Left colon (tissue), 2 donors: ENCODE measurements at places on chromosomes 6 and 20.

DNA sequence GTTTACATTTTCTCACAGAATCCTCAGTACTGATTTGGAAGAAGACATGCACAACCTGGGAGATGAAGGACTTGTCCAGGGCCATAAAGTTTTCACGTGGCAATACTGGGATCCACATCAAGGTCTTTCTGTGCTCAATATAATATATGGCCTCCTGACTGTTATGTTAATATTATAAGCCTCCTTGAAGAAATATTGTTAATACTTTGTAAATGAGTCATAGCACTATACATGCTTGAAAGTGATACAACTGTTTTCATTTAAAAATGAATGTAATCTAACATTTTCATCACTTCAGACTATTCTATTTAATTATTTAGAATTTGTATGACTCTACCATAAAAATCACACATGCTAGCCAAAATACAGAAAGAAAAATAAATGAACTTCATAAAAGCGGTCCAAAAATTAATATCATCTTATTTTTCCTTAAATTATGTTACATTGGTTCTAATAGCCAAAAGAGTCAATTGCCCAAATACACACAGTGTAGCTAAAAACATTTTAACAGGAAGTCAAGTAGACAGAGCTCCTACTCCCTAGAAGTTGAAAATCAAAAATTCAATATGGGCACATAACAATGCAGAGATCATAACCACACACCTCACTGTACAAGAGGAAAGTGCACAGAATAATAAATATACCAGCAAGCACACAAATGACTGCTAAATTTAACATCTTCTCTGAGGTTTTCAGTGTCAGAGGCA lies 188.0 kb upstream of the HDDC2 start:
- no peak for DNase-seq

- DNase-seq: no peak
Observed at GRCh38 chr20:32333181-32333987, 24.7 kb upstream of the ASXL1 start.

GRCh38 chr20:37823296-37823980 lies 79.5 kb upstream of the VSTM2L start:
- no peak for DNase-seq

DNA sequence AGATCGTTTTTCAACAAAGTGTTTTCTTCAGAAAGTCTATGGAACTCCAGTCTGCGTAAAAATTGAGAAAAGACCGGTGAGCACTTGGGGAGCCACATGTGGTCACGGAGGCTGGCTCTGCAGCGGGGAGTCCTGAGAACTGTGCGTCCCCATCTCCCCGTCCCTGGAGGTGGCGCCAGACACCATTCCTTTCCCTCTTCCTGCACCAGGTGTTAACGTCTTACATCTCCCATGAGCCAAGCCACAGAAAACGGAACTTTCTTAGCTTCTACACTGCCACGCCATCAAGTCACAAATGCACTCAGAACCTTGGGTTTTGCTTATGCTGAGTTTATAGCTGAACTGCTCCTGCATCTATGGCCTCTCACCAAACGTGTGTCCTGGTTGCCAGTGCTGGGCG lies 62.6 kb downstream of the GINS1 start:
- no peak for DNase-seq

DNA sequence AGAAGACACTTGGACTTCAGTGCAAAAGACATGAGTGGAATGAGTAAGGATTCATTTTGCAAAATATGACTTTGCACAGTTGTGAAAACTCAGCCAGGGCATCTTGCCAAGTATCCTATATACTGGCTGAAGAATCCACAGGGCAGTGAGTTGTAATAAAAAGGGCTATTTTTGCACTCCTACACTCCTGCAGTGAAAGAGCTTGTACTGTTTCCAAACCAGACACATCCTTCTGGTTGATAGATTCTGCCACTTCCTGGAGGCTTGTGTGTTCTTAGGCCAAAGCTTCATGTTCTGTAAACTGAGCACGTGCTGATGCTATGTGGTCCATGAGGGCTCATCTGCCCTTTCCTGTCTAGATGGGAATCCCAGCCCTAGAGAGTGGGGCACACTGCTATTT lies 34.9 kb downstream of the GMPR start:
- no peak for DNase-seq

DNA sequence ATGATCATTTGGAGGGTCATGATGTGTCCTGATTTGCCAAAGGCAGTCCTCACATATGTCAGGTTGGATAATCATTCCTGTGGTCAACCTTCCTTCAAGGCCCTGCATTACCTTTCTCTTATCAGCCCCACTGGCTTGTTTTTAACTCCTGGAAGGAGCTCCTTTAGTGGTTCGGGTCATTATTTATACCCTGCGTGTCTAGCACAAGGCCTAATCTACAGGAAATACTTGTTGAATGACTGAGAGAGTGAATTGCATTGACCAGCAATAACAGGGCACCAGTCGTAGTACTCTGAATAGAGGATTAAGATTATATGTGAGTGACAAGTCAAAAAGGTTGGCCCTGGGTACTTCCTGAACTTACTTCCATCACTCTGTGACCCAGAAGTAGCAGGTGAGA lies 4.5 kb downstream of the HIVEP2 start:
- no peak for DNase-seq

DNA sequence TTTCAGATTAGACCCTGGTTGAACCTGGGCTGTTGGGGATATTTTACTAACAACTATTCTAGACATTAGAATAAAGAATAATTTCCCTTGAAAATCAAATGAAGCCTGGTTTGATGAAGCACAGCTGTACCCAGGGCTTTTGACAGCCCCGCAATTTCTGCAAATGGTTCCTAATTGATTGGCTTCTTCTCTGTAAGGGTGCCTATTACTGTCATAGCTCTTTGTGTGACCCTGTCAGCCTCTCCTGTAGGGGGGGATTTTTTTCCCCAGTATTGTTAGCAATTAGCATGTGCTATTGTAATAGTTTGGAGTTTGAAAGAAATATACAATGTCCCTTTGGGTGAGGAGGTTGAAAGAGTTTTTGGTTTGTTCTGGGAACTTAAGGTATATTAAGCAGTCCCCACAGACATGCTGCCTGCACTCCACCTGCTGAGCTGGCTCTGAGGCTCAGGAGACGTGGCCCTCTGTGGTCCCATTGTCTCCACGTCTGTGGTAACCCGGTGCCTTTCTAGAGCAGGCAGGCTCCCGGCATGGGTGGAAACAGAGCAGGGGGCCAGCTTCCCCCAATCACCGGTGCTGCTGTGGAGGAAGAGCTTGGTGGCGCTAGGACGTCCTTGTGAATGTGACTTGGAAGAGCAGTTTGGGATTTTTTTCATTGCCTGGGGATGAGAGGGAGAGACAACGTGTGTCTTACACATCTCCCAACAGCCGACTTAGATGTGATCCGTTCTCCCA lies 47.3 kb upstream of the CLDN20 start:
- no peak for DNase-seq
